ENCODE measurements at places on chromosomes 4 and X.

DNA sequence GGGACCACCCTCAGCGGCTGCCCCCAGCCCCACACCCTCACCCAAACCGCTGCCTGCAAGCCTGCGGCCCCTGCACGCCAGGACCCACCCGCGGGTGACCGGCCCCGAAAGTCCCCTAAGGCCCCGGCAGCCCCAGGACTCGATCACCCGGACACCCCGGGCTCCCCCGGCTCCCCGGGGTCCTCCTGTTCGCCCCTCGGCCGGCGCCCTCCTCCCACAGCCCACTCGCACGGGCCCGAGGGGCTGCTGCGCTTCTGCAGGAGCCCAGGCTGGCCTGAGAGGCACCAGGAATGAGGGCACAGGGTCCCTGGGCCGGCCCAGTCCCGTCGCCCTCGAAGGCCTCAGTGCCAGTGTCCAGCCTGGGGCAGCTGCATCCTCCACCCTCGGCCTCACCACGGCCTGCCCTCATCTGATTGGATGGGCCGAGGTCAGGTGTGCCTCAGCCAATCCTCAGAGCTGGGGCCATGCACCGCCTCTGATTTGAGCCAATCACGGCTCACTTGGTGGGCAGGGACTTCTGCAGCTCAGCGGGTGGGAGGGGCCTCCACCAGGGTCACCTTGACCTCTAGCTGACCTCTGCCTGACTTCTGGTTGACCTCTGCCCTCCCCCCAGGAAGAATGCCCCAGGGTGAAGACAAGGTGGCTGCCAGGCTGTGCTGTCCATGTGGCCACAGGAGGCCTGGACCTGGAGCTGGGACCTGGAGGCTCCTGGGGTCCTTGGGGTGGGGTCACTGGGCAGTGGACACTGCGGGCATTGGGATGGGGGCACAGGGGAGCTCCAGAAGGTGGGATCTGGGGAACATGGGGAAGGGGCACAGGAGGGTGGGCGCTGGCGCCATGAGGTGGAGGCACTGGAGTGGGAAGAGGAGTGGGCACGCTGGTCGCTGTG is 97.6 kb upstream of the NKX1-1 start:
- no peak for DNase-seq

DNA sequence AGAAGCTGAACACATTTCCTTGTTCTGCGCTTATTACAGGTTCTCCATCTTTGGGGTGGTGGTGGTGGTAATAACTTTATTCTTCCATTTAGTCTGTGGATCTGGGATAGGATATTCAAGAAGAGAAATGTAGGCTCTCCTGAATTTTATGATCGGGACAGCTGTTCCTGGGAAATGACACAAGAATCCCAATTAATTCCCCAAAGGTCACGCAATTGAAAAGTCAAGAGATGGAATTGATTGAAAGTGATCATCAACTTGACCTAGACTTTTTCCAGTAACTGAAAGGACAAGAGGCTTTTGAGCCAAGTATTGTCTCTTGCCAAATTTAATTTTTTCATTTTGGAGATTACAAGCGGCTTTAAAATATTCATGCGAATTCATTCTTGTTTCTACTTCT is 98.7 kb upstream of the CBLL2 start:
- no peak for DNase-seq

GRCh38 chr4:47075262-47075661 is 43.9 kb downstream of the GABRB1 start:
- no peak for DNase-seq

DNA sequence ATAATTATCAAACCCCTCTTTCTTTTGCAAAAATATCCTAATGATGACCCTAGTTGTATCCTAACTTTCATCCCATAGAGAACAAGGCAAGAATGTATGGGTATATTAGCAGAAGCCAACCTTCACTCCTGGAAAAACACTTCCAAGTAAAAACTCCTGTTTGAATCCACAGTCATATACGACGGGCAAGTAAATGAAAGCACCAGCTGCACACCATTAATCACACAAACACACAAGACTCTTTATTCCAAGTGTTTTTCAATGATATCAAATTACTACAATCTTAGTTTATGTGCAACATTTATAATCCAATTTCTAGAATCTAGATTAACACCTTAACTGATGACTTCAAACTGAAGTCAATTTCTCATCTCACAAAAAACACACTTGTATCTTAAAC is 22.9 kb downstream of the ACSL4 start:
- no peak for DNase-seq

DNA sequence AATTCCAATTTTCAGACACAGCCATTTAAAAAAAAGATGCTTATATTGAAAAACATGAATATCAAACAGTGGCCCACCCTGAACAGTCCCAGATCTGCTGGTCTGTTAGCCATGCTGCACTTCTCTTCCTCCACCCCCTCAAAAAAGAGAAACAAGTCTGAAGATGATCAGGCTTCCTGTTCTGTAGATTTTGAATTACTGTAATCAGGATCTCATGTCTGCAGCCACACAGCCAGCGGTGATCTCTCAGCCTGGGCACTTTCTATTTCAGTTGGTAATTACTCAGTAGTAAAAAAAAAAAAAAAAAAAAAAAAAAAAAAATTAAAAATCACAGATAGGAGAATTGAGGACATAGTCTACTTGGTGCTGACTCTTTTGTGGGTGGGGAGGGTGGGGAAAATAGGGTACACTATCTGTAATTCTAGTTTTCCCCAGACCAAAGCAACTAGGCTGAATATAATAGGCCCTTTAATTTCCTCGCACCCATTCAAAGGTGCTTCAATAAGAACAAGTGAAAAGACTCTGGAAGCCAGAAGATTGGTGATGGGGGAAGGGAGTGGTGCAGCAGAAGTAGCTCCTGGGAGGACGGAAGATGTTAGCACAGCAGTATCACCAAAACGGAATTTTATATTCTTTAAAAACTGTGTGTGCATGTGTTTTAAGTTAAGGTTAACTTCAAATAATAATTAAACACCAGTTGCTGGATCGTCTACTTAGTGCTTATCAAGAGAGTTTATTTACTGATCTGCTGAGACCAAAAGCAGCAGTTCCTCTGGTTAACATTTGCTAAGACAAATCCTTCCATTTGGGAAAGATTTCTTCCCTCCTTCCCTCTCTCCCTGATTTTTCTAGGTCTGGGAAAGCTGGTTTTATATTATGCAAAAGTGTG is 47.0 kb downstream of the SPRY1 start:
- no peak for DNase-seq

DNA sequence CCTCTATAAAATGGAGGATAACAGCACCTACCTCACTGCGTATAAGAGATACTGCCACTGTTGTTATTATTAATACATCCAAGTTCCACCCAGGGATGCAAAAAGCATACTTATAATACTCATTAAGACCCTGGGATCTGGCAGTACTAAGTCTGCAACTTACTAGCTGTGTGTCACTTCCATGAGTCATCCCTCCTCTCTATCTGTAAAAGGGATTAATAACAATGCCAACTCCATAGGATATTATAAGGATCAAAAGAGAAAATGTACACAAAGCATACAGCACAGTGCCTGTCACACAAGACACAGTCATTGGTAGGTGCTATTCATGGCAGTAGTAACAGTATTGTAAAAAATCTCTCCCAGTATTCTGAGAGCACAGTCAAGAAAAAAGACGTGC is 216.7 kb downstream of the HS6ST2 start:
- DNase-seq = no peak

DNA sequence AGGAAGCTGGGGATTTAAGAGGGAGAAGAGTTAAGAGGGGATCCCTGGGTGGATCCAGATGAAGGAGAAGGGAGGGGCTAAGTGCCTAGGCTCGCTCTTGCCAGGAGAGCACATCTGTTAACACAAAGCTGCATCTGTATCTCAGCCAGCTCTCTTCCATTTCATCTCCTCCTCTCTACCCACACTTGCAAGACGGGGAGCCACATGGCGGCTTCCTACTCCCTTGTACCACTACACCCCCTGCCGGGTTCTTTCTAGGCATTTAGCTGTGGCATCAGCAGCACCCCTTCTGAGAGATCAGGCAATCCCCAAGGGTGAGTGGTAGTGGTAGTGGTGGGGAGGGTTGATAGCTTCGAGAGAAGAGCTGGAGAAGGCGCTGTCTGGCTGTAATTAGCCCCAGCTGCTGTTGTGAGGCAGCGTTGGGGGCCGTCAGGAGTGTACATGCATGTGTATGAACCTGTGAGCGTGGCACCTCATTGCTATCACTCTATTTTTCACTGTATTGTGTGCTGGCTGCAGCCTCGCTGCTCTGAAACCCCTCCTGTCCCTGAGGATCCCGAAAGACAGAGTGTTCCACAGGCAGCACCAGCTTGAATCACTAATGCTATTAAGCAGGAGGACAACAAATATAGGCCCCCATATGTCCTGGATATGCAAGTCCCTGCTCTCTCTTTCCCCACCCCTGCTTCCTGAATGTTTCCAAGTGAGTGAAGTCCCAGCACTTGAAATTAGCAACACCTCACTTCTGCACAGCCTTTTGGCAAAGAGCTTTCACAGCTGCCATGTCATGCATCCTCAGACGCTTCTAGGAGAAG is 73.7 kb downstream of the RTL9 start:
- no peak for DNase-seq

All from stimulated activated CD8-positive, alpha-beta memory T cell treated with anti-CD3 and anti-CD28 coated beads, Interleukin-2, amount 100 ng/mL, for 48 hours (primary cell).